GM23338 (cell line): ENCODE measurements at places on chromosomes 6 and 20. TPM values are rescaled to one million over a fixed set of nuclear protein-coding genes. Genes with fewer than 3 reads are reported as not detected.
A peak's percentile ranks its signal among the peaks of the same experiment; 100 is the strongest.

BNIP5 gene
- not detected in 2 replicates for total RNA-seq

BPI gene
- not detected in 2 replicates for total RNA-seq

HLA-DMA gene
- total RNA-seq = 3.5 and 5.2 TPM in 2 replicates

FAM83B gene
- 6.4 and 7.7 TPM in 2 replicates for total RNA-seq

RBBP8NL gene
- total RNA-seq = 0.66 and 1.1 TPM in 2 replicates

BCAS1 gene
- total RNA-seq = 0.17 TPM in 1 of 2 replicates, not detected in the other

BCKDHB gene
- total RNA-seq = 29.2 and 32.1 TPM in 2 replicates

RNASET2 gene
- 51.4 and 62.8 TPM in 2 replicates for total RNA-seq

COL19A1 gene
- not detected in 2 replicates for total RNA-seq

HLA-F gene
- total RNA-seq = 4.4 and 4.8 TPM in 2 replicates

GJE1 gene
- not detected in 2 replicates for total RNA-seq

GRCh38 chr6:158752613-158753012 is 66.6 kb downstream of the EZR start:
- DNase-seq = peak; percentile 48

GRCh38 chr6:131424016-131424415 is 149.0 kb upstream of the ARG1 start:
- DNase-seq = no peak

- DNase-seq = no peak
Observed at GRCh38 chr6:56838965-56839364, 115.9 kb upstream of the BEND6 start.

DNA sequence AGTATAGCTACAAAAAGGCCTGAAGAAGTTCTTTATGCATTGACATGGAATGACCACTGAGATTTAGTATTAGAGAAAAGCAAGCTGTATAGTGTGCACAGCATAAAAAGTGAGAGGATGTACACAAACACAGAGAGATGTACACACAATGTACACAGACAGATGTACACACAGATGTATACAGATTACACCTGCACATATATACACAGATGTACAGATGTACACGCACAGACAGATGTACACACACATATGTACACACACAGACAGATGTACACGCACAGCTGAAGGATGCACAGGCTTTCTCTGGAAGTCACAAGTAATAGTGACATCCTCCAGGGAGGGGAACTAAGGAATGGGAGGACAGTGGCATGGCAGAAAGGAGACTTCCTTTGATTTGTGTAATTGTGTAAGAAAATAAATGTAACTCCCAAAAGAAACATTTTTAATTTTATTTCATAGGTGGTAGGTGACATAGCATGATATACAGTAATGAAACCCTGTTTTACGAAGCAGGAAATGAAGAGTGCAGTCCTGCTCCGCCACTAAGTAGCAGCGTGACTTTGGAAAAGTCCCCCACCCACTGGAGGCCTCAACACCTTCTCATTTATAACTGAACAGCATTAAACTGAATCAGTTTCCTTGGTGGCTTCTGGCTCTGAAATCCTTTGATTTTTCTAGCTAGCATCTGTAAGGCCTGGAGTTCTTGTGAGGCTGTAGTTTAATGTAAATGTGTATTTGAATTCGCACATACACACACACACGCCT is 14.1 kb downstream of the NFATC2 start:
- DNase-seq = no peak

DNA sequence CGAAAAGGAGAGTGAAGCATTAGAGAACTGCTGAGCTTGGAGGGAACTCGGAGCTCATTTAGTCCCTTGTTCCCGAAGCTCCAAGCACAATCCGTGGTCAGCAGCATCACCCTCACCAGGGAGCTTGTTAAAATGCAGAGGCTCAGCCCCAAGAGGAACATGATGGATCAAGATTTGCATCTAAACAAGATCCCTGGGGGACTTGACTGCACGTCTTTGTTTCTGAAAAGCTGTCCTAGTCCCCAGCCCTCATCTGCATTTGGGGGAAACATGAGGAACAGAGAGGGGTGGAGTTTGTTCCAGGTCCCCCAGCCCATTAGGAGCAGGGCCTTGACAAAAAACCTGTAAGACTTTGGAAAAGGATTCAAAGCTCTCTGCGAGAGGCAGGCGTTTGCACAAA is 4.1 kb upstream of the LBP start:
- DNase-seq = peak; percentile 80

- DNase-seq = no peak
Observed at GRCh38 chr20:44167736-44168135, 19.3 kb downstream of the JPH2 start.

DNA sequence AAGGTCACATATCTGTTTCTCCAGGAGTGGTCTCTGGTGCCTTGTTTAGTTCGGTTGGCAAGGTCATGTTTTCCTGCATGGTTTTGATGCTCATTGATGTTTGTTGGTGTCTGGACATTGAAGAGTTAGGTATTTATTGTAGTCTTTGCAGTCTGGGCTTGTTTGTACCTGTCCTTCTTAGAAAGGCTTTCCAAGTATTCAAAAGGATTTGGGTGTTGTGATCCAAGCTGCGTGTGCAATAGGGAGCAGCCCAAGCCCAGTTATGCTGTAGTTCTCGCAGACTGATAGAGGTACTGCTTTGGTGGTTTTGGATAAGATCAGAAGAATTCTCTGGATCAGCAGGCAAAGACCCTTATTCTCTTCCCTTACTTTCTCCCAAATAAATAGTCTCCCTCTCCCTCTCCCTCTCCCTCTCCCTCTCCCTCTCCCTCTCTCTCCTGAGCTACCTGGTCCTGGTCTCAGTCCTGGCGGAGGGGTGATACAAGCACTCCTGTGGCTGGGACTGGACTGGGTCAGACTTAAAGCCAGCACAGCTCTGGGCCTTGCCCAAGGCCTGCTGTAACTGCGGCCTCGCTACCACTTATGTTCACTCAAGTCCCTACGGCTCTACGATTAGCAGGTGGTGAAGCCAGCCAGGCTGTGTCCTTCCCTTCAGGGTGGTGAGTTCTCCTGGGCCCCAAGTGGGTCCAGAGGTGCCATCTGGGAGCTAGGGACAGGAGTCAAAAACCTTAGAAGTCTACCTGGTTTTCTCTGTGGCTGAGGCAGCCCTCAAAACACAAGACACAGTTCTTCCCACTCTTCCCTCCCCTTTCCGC is 27.3 kb upstream of the GRM4 start:
- DNase-seq = no peak

- no peak for DNase-seq
Observed at GRCh38 chr6:71460933-71461332, 172.3 kb downstream of the OGFRL1 start.

- DNase-seq = no peak
Observed at GRCh38 chr20:2080532-2081224, 20.9 kb upstream of the STK35 start.

- DNase-seq = no peak
Observed at GRCh38 chr20:37236462-37236861, 25.2 kb downstream of the GHRH start.

- no peak for DNase-seq
Observed at GRCh38 chr20:51379601-51380341, 162.7 kb downstream of the NFATC2 start.

DNA sequence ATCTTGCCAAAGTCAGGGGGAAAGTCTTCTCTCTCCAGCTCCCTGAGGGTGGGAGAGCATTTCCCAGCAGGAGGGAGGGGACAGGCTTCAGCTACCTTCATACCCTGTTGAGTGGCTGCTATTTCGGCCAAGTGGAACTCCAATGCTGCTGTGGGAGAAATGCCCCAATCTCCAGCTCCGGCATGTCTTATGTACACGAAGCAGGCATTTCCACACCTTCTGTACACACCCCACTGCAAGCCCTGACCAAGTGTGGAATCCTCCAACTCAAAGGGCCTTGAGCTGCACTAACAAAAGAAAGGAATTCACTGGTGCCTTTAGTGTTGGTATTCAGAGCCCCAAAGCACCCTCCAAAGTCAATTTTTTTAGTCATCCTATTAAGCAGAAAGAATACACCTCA is 313.6 kb upstream of the NT5E start:
- no peak for DNase-seq

GRCh38 chr20:36467076-36467999 is 74.0 kb upstream of the MYL9 start:
- no peak for DNase-seq

DNA sequence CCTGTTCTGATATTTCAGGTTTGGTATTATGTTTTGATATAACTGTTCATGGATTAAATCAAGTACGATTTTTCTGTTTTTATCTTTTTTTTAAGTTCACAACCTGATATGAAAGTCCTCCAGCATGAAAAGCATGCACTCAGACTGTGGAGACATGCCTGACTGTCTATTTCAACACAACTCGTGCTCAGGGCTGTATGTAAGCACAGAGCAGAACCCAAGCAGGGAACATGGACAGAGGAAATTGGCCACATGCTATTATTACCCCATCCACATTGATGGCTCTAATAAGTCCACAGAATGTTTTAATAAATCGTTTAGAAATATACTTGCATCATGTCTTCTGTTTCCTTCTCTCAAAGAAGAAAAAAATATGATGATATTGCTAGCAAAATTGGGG is 730.4 kb downstream of the C6orf118 start:
- DNase-seq = no peak

DNA sequence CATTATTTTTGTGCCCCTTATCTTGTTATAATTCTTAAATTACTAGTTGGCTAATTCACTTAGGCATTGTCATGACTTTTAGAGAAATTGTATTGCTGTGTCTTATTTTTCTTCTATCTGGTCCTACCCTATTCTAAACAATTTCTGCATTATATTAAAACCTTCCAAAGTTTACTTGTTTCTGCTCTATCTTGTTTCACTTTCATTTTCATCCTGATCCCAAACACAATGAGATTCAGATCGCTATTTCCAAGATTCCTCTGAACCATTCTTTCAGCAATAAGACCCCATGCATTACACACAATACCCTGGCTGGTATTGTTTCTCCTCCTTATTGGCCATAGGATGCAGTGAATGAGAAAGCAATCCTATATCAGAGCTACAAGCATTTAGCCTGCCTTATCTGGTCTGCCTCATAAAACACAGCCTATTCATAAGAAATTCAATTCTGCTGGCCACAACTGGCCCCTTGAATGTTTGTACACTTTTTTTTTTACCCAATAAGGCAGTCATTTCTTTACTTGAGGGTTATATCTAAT is 69.9 kb upstream of the POU3F2 start:
- no peak for DNase-seq

DNA sequence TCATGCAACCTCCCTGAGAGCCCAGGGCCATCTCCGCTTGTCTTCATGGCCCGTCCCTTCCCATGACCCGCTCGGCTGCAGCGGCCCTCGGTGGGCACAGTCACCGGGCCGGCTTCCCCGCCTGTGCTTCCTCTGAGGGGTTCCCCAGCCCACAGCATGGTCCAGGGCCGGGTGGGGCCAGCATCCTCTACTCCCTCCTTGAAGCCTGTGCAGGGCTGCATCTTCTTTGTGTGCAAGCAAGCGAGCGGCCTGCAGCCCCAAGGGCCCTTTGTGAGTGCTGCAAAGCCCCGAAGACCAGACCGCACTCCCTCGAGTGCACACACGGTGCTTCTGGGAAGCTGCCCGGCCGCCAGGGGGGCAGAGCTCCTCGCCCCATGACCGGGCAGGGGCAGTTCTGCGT is 265.8 kb downstream of the TAF4 start:
- DNase-seq = no peak

DNA sequence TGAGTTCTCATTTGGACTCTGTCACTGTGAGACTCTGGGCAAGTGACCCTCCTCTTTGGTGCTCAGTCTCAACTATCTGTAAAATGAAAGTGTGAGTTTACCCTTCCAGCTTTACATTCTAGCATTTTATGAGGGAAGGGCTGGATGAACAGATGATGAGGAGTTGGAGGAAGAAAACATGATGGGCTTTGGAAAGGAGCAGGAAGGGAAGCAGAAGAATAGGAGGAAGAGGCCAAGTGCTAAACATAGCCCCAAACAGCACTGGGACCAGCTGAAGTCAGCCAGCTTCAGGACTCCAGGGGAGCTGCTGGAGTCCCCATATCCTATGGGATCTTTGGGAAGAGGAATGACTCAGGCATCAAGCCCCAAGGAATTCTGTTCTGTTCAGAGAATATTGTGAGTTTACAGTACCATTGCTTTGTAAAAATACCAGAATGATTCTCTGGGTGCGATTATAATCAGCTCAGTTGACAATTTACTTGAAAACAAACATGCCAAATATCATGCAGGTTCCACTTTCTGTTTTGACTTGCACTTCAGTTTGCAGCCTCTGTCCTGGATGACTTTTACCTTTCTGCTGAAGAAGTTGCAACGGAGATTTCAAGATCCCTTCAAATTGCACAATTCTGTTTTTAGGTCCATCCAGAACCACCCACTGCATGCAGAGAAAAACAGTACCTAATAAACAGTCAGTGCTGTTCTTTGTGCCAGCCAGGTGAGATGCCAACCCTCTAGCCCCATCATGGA is 3.2 kb downstream of the CD40 start:
- no peak for DNase-seq

- DNase-seq = no peak
Observed at GRCh38 chr6:147078602-147079001, 125.6 kb upstream of the STXBP5 start.

DNA sequence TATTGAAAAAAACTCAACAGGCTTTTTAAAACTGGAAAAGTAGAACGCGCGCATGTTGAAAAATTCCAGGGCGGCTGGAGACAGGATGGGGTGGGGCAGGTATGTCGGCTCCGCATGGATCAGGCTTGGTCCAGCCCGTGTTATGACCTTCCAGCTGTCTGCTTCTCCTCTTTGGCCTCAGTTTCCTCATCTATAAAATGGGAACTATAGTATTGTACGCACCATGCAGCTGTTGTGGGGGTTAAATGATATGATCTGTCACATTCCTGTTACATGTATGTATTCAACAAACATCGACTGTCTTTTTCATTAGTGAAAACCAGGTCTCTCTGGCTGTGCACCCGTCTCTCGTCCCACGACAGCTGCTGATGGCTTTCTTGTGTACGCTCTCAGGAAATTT is 18.8 kb downstream of the PHACTR3 start:
- no peak for DNase-seq

- no peak for DNase-seq
Observed at GRCh38 chr6:10276106-10276505, 138.8 kb downstream of the TFAP2A start.

DNA sequence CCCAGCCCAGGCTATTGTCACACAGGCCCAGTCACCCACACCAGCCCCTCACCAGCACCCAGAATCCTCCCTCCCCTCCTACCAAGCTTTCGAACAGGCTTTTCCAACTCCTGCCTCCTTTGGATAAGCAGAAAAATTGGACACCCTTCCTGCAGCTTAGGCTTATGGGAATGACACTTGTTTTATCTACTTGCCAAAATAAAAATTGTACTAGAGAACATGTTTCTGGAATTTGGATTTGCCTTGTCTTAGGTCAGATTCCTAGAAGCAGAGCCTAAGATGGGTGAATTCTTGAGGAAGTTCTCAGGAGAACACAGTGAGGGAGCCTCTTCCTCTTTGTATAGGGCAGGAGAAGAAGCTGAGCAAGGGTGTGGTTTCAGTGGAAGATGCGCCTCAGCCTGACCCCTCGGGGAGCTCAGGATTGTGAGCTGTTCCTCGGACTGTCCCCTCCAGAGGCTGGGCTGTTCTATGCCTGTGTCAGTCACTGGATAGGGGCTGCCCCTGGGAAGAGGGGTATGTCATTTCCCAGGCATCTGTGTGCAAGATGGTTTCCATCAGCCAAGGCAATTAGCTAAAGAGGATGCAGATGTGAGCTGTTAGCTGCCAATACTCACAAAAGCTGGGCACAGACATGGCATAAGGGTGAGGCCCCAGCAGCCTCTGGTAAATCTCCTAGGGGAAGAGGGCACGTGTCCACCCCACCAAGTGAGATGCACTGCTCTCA is 33.9 kb downstream of the ITPR3 start:
- DNase-seq = no peak
